Occipital lobe (tissue), 3 donors: ENCODE measurements at places on chromosomes 4 and X. TPM values are rescaled to one million over a fixed set of nuclear protein-coding genes. Genes with fewer than 3 reads are reported as not detected.

- no peak for DNase-seq
Measured at GRCh38 chrX:144896323-144896722, 351.0 kb upstream of the SPANXN1 start.

- DNase-seq: no peak
Measured at GRCh38 chr4:7326306-7326692, 108.4 kb downstream of the PSAPL1 start.

GRCh38 chr4:153393397-153393796 lies 48.9 kb downstream of the MND1 start:
- no peak for DNase-seq

Gene ANAPC10
- total RNA-seq: 41.5 TPM

- DNase-seq: no peak
Measured at GRCh38 chr4:65437102-65437501, 233.2 kb downstream of the EPHA5 start.
